Uterus (tissue), 4 donors: ENCODE measurements at places on chromosomes 11 and 22.

DNA sequence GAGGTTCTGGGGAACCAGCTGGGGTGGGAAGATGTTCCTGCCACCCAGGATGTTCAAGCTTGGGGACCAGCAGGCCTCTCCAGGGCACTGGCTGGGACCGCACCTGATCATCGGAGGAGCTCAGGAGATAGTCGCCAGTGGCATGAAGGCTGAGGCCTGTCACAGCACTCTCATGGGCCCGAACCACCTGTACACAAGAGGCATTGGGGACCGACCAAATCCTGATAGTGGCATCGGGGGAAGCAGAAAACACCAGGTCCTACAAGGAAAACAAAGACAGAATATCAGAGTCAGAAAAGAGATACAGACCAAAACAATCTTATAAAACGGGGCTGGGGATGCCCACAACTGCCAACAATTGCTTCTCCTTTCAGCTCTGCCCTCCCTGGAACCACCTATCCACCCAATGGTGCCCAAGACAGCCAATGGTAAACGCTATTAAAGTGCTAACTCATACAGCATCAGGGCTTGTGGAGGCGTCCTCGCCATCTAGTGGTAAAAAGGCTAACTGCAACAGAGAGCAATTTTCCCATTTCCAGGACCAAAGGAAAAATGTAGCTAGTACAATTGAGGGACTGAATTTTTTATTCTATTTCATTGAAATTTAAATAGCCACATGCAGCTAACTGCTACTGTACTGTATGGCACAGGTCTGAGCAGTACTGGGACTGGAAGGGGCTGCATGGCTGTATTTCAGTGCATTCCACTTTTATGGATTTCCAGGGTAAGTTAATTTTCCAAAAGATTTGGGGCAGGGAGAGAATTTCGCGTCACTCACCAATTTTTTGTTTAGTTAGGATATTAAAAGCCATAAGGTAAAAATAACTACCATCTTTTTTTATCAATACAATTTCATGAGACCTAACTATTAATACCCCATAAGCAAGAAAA lies 7.1 kb downstream of the PRPF19 start:
- DNase-seq = peak; percentile 34

- DNase-seq = no peak
Measured at GRCh38 chr11:134423106-134423505, 11.1 kb upstream of the B3GAT1 start.

- DNase-seq = no peak
Measured at GRCh38 chr11:119641983-119642745, 86.8 kb downstream of the NECTIN1 start.

- DNase-seq = no peak
Measured at GRCh38 chr11:106733635-106734034, 284.6 kb downstream of the GUCY1A2 start.

GRCh38 chr22:24926849-24927579 lies 19.5 kb downstream of the LHFPL7 start:
- no peak for DNase-seq

GRCh38 chr11:88427719-88428118 lies 90.2 kb upstream of the CTSC start:
- DNase-seq = no peak

DNA sequence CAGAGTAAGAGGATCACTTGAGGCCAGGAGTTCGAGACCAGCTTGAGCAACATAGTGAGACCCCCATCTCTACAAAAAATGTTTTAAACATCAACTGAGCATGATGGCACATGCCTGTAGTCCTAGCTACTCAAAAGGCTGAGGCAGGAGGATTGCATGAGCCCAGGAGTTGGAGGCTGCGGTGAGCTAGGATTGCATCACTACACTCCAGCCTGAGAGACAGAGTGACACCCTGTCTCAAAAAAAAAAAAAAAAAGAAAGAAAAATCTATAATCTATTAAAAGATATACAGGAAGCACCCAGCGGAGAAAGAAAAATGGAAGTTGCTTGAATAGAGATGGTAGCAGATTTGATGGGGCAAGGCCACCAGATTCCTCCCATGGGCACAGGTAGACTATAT lies 61.8 kb downstream of the FAM83F start:
- no peak for DNase-seq

DNA sequence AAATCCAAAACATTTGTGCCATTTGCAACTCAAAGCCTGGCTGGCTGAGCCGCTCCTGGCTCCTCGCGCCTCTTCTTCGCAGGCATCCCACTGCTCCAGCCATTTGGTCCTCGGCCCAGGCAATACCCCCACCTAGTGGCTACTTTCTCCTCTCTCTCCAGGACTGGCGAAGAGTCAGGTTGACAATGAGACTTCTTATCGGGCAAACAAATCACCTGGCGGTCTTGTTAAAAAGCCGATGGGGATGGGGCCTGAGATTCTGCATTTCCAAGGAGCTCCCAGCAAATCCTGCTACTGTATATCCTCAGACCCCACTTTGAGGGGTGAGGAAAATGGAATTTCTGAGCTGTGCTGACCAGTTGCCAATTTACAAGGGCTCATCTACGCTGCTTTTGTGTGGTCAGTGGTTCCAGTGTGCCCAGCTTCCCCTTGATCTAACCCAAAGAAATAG lies 89.0 kb downstream of the ISX start:
- DNase-seq = peak; percentile 26

DNA sequence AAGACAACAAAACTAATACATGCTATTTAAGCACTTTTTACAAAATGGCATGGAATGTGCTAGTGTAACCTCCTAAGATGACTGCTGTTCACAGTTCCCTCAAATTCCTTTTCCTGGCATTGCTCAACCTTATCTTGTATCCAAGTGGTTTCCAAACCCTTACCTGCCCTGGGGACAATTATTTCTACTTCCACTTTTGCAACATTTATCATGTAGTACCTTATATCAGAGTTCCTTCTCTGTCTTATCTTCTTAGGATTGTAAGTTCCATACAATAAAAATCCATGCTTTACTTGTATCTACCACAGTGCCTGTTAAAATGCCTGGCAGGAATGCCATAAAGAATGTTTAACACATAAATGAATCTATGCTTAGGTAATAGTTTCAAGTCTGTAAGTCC lies 109.2 kb upstream of the MTMR2 start:
- DNase-seq = no peak

- no peak for DNase-seq
Measured at GRCh38 chr11:115695677-115696364, 191.6 kb upstream of the CADM1 start.

GRCh38 chr22:40603088-40603605 lies 33.4 kb downstream of the MRTFA start:
- no peak for DNase-seq

DNA sequence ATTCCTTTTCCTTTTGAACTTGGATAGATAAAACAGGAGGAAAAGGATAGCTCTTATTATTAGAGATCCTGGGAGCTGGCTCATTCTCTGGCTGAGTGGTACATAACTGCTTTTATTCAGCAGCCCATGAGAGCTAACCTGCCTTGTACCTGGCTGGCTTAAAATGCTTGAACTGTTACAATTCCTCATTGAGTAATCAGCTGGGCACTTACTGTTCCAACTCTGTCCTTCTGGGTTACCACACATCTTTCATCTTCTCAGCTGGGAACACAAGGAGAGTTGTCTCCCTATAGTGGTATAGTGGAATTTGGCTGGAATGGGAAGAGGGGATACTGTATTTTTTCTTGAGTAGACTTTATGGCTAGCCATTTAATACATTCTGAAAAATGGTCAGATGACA lies 39.8 kb upstream of the SPTBN2 start:
- no peak for DNase-seq

DNA sequence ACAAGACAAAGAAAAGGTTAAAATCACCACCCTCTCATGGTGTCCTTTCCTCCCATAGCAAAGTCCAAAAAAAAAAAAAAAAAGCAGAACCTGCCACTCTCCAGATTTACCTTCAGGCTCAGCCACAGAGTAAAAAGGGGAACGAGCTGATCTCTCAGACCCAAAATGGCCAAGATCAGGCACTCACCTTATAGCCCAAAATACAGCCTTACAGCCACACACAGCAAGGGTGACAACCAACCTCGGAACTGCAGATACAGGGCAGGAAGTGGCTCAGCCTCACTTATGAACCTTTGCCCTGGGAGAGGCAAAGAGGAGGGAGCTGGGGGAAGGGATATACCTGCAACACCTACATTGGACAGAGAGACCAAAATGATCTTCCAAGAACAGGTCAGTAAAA lies 4.5 kb downstream of the FHIP1B start:
- no peak for DNase-seq

GRCh38 chr11:32244453-32244852 lies 153.6 kb downstream of the RCN1 start:
- DNase-seq = no peak

GRCh38 chr22:35995772-35996171 lies 32.9 kb downstream of the RBFOX2 start:
- DNase-seq = peak; percentile 93

GRCh38 chr22:45320357-45320976 lies 10.7 kb downstream of the FAM118A start:
- DNase-seq = no peak

GRCh38 chr11:95790933-95791708 lies 823 bp downstream of the CEP57 start:
- DNase-seq = peak; percentile 69

GRCh38 chr22:44391481-44392445 lies 79.0 kb upstream of the SHISAL1 start:
- DNase-seq = no peak

GRCh38 chr22:23626286-23626975 lies 5.7 kb downstream of the DRICH1 start:
- no peak for DNase-seq

GRCh38 chr22:37025500-37026070 lies 6.0 kb downstream of the MPST start:
- DNase-seq = no peak

DNA sequence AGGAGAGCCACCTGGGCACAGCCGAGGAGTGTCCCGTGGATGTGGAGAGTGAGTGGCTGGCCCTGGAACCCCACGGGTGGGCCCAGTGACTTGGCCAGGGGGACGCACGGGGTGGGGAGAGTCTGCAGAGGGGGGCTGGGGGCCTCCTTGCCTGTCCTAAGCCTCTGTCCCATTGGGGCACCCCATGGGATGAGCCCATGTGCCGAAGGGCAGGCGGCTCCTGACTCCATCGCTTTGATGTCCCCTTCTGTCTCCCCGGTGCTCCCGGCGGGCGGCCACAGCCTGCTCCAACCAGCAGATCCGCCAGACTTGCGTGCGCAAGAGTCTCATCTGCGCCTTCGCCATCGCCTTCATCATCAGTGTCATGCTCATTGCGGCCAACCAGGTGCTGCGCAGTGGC lies 9.4 kb downstream of the CABP7 start:
- no peak for DNase-seq

DNA sequence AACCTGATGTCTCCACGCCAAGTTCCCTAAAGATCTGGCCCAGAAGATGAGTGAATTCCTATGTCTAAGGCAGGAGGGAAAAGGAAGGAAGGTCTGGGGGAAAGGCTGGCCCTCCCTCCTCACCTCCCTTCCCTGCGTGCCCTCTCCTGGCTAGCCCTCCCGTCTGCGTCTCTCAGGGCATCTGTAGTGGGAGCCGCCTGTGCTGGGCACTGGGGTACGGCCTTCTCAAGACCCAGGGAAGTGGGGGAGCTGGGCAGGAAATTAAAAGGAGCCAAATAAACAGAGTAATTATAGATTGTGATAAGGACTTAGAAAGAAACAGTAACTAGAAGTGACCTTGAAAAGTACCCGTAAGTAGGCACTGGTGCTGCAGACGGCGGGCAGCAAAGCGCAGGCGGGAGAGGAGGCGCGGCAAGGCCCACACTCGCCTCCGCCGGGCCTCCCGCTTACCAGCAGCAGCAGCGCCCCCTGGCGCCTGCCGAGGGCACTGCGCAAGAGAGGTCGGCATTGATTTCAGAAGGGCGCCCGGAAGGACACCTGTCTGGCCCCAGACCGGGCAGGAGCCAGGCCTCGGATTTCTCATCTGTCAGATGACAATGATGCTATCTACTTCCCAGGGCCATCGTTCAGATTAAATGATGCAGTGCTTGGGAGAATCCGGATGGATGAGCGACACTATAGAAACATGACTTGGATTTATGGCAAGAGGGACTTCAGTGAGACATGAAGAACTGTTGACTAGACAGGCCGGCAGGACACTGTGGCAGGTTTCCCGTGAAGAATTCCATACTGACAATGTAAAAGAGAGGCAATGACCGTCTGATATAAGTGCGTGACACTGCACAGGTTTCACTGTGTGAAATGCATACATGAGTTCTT lies 7.3 kb downstream of the KCNJ1 start:
- peak; percentile 49 for DNase-seq

DNA sequence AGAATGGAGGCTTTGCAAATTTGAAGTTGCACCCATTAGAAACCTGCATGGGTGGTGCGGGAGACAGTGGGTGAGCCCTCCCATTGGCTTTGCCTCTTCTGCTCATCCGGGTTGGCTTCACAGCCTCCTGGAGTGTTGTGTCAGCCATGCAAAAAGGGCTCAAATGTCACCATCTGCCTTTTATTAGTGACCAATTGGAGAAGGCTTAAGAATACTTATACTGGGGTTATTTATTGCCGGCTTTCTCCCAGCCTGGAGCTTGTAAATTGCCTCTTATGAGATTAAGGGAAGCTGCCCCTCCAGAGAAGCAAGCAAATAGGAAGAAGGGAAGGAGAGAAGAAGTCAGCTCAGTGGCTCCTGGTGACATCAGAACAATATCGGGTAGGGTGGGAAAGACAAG lies 182.6 kb downstream of the ST3GAL4 start:
- DNase-seq = no peak

DNA sequence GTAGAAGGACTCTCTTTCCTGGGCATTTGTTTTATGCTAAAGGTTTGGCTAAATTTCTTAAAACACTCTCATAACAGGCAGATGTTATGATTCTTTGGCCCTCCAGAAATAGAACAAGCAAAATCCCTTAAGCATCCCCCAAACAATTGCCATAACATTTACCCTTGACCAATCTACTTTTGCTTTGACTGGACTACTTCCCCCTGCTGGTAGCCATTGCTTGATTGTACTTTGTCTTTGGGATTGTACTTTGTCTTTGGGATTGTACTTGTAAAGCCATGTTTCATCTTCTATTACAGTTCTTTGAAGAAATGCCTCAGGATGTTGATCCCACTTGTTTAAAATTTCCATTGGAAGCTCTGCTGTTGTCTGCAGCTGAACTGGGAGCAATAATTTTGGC lies 53.3 kb upstream of the GLYAT start:
- DNase-seq = no peak

DNA sequence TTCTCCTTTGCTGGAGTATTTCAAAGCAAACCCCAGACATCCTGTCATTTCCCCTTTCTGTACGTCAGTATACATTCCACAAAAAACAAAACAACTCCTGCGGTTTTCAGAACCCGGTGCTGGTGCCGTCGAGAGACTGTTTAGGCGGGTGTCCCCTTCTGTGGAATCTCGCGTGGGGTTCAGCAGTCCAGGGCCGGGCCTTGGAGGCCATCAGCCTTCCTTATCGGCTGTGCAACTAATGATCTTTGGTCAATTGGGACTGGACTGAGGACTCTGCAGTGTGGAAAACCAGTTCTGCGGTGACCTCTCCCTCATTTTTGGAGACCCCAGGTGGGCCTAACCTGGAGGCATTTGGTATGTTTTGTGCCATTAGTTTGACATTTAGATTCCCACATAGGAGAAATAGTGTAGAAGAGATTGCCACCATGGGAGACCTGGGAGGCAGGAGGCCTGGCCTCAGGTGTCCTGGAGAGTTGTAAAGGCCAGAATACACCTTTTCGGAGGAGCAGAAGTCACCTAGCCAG lies 84.4 kb downstream of the TBC1D22A start:
- no peak for DNase-seq
